ENCODE measurements at places on chromosomes 1 and 21.

DNA sequence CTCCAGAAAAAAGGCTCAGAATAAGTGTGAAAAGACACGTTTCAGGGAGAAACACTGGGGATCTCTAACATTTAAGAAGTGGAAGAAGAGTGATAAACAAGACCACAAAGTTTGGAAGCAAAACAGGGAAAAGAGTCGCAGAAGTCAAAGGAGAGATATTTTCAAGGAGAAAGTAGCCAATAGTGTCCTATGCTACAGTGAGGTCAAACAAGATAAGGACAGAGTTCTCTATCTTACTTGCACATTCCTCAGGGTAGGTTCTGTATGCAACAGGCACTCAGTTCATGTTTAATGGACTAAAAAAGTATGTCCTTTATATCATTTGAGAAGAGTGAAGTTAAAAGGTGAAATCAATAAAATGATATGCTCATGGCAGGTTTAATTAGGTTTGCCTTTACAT lies 13.8 kb upstream of the EDEM3 start:
- DNase-seq = no peak

DNA sequence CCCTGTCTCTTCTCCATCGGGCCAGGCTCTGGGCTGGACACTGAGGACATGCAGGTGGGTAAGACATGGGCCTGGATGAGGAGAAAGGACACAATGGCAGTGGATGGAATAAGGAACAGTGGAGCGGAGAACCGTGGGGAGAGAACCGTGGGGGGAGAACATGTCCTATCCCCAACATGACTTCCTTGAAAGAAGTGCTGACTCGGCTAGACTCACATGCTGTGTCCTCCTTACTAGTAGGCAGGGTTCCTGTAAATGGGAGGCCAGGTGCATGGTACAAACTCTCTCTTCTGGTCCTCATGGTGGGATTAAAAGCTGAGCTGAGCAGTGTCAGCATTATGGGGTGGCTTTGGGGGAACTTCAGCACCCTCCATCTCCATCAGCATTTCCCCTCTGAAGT lies 137.4 kb upstream of the CSF3R start:
- DNase-seq = no peak

GRCh38 chr1:54246116-54246721 lies 46.3 kb downstream of the MRPL37 start:
- no peak for DNase-seq

DNA sequence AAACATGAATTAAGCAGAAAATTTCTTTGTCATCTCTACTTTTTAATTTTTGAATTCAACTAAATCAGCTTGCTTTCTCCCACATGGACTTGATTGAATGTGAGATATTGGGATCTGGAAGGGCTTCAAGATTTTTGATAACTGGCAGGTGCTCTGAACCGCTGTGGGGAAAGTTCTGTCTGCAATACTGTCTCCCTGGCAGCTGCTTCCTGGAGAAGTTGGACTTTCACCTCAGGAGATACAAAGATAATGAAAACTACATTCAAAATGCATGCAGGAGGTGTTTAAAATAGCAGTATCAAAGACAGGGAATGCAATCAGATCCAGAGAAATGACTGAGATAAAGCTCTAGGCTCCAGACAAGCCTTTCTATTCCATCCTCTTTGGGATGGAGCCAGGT lies 338.3 kb downstream of the NEGR1 start:
- no peak for DNase-seq

DNA sequence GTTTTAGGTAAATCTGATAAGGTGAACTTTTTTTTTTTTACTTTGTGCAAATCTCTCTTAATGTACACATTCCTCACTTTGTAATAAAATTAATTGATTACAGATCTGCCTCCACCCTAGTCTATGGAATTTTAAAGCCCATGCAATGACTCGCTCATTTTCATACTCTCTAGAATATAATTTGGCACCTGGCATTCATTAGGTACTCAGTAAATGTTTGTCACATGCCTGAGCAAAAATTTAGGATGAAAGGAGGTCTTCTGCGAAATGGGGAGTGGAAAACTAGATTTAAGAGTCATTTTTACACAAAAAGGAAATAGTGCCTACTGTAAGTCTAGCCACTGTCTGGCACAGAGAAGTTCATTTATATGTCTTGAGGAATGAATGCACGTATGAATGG lies 350.1 kb downstream of the DPYD start:
- DNase-seq = no peak

- no peak for DNase-seq
These were observed 3.2 kb downstream of the DVL1 start for GRCh38 chr1:1345860-1346500.

- DNase-seq = no peak
These were observed 735 bp downstream of the TTC13 start for GRCh38 chr1:230977761-230978490.

- no peak for DNase-seq
These were observed 6.1 kb downstream of the IPO13 start for GRCh38 chr1:43952731-43953346.

DNA sequence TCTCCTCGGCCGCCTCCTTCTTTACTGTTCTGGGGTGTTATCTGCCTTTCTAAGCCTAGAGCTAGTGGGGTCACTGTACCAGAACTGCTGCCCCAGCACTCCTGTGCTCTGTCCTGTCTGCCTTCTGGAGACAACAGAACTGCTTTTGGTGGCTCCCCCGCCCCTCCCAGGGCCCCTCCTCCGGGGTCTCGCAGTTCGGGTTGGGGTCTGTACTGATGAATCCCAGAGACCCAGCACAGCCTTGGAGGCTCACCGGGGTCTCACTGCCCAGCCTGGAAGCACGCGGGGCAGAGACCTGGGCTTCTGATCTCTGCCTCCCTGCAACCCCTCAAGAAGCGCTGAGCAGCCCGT lies 3.2 kb upstream of the PLEKHA6 start:
- no peak for DNase-seq

GRCh38 chr1:112788561-112788960 lies 73.4 kb upstream of the PPM1J start:
- DNase-seq = no peak

- DNase-seq = no peak
These were observed 320.2 kb downstream of the PTPRC start for GRCh38 chr1:198959032-198959431.

GRCh38 chr1:48206371-48206770 lies 16.1 kb upstream of the SLC5A9 start:
- no peak for DNase-seq

GRCh38 chr1:5915587-5916571 lies 76.3 kb downstream of the NPHP4 start:
- no peak for DNase-seq

GRCh38 chr1:25754470-25755181 lies 45.4 kb upstream of the SELENON start:
- DNase-seq = no peak

GRCh38 chr1:156662005-156662799 lies 15.0 kb downstream of the NES start:
- DNase-seq = no peak

DNA sequence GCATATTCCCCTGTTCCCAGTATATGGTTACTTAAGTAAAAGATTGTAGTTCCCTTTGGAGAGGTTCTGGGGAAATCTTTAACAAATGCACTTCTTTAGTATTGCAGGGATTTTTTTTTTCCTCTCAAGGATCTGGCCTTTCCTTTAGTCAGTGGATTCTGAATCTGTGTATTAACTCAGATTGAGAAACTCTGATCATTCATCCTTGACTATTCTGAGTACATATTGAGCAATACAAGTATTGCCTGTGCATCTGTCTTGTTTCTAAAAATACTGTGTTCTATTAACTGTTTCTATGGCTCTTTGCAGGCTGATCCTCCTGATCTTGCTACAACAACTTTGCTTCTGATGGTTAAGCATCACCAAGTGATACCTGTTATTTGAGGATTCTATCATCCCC lies 67.8 kb upstream of the FGGY start:
- no peak for DNase-seq

DNA sequence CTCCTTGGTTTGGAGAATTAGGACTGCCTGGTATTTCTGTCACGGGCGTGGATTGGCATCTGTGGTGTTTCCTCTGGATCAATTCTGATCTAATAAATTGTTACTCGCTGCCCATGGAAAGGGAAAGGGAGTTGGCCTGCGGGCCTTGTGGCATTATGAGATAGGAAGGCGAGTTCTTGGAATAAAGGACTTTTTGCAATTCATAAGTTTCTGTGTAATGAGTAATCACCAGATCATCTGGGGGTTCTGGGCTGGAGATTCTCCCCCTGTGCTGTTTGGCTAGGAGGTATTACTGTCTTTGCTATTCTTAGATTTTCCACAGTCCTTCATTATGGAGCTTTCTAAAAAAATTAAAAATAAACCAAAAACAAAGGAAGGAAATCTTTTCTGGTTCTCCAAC lies 315.9 kb downstream of the CAMTA1 start:
- DNase-seq = no peak

DNA sequence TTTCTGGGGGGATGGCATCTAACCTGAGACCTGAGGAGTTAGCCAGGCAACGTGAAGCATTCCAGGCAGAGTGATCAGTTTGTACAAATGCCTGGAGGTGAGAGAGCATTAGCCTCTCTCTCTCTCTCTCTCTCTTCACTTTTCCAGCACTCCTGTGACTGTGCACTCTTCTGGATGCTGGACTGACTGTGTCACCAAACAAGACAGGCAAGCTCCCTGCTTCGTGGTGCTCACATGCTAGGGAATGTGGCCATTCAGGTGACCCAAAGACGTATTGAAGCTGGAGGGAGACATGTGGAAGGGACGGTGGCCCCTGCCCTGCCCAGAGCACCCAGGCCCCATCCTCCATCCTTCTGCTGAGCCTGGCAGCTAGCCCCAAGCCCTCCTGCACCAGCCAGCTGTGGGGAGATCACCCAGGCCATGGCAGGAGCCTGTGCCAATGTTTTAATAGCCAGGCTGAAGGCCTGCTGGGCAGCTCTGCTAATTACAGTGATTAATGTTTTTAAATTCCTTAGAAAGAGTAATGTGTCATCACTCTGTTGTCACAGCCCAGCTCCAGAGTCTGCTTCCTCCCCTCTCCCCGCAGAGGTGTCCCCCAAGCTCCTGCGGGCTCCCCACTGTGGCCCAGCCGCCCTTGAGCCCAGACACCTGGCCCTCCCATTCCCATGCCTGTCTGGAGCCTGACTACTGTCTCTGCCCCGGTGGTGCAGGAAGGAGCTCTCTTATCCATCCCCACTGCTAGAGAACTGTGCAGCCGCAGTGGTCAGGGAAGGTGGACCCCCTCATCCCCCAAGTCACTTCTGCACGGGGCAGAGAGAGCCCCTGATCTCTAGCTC lies 48.9 kb downstream of the UBIAD1 start:
- DNase-seq = no peak

GRCh38 chr1:149917571-149918144 lies at the start of gene SV2A:
SV2A (minus strand) TSS chr1:149917844; CDS start chr1:149913840, 4,004 bp downstream.
- DNase-seq = no peak

DNA sequence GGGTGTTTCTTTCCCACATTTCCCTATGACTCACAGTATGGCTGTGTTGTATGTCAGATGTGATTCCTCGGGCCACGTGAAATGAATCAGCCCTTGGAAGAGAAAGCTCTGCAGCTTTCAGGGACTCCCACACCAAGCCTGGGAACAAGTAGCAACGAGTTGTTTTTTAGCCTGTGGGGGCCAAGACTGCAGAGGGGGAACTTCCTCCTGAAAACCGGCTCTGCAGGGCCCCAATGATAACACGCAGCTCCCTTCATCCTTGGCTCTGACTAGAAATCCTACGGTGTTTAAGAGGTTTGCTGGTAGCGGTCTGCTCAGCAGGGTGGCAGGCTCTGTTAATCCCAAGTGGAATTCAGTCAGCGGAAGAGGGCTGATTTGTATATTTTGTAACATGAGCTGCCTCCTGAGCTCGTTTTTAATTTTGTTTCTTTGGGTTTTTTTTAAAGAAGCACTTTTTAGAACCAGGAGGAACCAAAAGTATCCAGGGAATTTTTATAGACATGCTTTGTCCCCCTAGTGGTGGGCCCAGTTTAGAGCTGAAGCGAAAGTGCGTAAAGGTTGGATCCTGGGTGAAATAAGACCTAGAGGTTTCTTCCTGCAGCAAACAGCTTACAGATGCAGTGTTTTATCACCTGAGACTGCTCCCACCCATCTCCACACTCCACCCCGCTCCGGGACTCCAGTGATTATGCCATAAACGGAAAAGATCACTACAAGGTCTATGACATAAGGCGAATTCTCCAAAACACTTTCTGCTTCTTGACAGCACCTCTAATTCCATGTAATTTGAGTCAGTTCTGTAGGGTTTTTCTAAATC lies 48.8 kb downstream of the LAMC2 start:
- DNase-seq = no peak

GRCh38 chr1:204788470-204788869 lies 82.2 kb upstream of the NFASC start:
- no peak for DNase-seq

DNA sequence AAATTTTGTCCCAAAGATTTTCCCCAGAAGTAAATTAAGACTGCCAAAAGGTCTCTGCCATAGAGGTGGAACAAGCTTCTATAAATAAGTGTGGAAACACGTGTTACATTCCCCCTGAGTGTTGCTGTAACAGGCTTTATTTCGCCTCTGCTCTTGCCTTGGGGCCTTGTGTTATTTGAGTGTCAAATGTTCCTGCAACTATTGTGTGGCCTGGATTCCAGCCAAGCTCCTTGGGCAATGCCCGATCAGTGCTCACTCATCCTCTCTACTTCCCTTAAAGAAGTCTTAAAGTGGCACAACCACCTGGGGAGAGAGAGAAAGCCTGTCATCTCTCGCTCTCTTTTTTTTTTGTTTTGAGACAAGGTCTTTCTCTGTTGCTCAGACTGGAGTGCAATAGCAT lies 156.7 kb downstream of the NR5A2 start:
- no peak for DNase-seq

GRCh38 chr1:3571263-3571662 lies 40.0 kb downstream of the MEGF6 start:
- no peak for DNase-seq

- DNase-seq = no peak
These were observed 21.5 kb upstream of the ENAH start for GRCh38 chr1:225674381-225674780.

- no peak for DNase-seq
These were observed 147.7 kb downstream of the FAF1 start for GRCh38 chr1:50812346-50812745.

DNA sequence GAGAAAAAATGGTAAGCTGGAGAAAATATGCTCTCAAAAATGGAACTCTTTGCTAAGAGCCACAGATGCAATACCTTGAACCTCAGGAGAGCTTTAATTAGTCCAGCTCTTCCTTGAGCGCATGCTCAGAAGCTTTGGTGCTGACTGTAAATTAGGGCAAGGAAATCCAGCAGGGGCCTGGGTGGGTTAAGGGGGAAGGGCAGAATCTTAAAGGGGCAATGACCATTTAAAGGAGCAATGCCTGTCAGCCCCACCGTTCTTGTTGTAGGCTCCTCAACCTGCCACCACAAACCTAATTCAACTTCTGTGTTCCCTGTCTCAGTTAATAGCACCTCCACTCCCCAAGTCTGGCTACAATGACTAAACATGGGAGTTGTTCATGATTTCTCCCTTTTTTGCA lies 6.8 kb upstream of the SLC22A15 start:
- DNase-seq = no peak

DNA sequence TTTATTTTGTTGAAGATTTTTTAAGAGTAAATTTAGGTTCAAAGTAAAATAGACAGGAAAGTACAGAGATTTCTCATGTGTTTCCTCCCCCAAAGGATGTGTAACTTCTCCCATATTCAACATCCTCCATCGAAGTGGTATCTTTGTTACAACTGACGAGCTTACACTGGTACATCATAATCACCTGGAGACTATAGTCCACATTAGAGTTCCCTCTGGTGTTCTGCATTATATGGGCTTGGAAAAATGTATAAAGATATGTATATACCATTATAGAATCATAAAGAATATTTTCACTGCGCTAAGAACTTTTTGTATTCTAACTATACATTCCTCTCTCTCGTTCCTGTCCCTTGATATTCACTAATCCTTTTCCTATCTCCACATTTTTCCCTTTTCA lies 203.7 kb downstream of the AMY1C start:
- DNase-seq = no peak

All from activated naive CD4-positive, alpha-beta T cell treated with anti-CD3 and anti-CD28 coated beads, Interleukin-2, amount 50 U/mL, for 72 hours (primary cell).